ENCODE measurements at places on chromosomes 3 and 15.

DNA sequence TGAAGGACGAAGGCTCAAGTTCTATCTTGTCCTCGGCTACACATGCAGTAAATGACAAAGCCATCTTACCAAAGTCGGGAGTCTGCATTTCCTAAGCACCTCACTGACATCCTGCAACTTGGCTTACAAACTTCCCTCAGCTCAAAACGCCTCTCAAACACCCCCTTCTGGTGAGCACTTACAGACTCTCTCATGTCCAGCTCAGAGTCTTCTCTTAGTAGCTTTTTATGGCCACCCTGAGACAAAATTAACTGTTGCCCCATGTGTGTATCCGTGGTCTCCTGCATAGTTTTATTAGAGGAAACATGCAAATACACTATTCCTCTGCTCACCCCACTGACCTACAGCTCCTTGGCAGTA is 819.7 kb downstream of the FHIT start:
- no peak for DNase-seq

DNA sequence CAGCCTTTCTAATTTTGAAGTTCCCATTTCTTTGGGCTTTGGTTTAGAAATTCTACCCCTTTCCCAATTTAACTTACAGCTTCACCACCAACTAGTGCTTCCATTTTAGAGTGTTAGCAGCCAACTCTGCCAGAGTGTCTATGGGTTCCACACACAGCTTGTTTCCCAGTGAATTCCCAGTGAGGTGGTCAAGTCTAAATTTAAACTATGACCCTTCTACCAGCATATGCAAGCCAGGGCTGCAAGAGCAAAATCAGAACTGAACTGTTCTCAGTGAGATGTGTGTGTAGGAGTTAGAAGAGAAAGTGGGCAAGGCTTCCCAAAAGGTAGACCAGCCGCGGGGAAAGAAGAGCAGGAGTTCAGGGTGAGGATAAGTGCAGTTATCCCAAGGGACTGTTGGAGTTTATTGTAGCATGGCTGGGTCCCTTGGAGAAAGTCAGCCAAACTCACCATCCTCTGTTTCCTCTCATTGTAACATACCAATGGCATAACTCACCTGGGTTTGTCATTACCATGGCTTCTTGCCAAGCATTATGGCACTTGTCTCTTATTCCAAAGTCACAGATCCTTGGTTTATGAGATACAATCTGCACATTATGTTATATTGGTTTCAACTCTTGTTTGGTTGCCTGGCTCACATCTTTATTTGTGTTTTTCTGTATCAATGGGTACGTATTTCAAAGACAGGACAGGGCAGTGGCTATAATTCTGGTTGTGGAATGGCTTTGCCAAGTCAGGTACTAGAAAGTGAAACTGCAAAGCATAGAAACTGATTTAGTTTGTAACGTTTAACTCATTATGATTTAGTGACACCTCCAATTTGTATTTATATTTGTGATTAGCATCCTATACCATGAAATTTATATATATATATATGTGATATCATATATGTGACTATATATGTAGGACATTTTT is 130.2 kb upstream of the UMPS start:
- no peak for DNase-seq

- no peak for DNase-seq
Measured at GRCh38 chr15:96359616-96360521, 29.4 kb downstream of the NR2F2 start.

GRCh38 chr3:196354132-196354531 is 15.9 kb upstream of the TM4SF19 start:
- DNase-seq = no peak

DNA sequence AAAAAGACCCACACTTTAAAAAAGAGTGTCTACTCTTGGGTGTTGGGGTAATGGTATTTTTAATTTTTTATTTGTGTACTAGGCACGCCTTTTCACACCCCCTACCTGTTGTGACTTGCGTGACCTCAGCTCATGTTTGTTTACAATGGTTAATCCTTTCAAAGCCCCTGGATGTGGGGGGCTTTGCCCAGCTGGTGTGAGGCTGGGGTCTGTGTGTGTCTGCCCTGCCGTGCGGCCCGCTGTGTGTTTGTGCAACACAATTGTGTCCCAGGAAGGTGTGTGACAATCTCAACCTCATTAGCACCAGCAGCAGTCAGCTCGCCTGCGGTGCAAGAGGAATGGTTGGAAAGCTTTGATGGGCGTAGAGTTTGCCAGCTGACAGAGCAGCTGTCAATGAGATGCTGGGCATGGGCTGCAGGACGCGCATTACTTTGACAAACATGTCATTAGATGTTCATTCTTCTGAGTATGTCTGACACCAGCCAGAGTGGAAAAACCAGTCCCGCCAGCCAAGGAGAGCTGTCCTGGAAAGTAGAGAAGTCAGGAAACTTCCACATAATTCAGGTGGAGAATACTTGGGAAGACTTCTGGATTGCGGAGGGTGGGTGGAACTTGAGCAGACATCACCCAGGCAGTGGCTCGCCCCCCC is 9.6 kb downstream of the LRRK1 start:
- DNase-seq = no peak

- DNase-seq = no peak
Measured at GRCh38 chr3:127457546-127458145, 132.9 kb downstream of the TPRA1 start.

- DNase-seq = no peak
Measured at GRCh38 chr3:176789281-176789705, 408.0 kb downstream of the TBL1XR1 start.

- peak; percentile 51 for DNase-seq
Measured at GRCh38 chr15:92079047-92079446, 225.5 kb downstream of the SLCO3A1 start.

GRCh38 chr15:99895189-99895955 is 162.1 kb upstream of the LYSMD4 start:
- no peak for DNase-seq

GRCh38 chr15:66130496-66131034 is 123.0 kb downstream of the MEGF11 start:
- no peak for DNase-seq

GRCh38 chr3:190086191-190086590 is 34.5 kb downstream of the P3H2 start:
- DNase-seq = no peak

- no peak for DNase-seq
Measured at GRCh38 chr3:80733522-80734176, 965.9 kb upstream of the ROBO1 start.

- no peak for DNase-seq
Measured at GRCh38 chr3:136193278-136194054, 2.7 kb downstream of the MSL2 start.

DNA sequence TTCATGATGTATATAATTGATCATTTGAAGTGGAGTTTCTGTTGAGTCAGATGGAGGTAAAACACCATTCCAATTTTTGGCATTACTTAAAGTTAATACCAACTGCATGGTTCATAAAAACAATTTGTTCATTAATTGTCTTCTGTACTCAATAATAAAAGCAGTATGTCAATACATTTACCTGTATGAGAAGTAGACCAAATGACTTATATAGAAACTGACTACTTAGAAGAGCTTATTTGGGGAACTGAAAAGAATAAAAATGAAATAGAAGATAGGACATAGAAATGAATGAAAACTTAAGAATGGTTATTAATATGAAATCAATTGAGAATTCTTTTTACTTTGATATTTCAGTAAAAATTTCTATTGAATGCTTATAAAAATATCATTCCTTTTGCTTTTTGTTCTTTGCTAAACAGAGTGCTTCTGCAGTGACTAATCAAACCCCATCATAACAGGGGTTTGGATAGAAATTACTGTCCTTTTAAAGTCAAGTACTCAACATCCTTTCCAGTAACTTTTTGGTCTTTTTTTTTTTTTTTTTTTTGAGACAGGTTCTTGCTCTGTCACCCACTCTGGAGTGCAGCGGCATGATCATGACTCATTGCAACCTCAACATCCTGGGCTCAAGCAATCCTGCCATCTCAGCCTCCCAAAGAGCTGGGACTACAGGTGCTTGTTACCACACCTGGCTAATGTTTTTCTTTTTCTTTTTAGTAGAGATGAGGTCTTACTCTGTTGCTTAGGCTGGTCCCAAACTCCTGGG is 6.5 kb upstream of the CRYBG3 start:
- peak; percentile 63 for DNase-seq

DNA sequence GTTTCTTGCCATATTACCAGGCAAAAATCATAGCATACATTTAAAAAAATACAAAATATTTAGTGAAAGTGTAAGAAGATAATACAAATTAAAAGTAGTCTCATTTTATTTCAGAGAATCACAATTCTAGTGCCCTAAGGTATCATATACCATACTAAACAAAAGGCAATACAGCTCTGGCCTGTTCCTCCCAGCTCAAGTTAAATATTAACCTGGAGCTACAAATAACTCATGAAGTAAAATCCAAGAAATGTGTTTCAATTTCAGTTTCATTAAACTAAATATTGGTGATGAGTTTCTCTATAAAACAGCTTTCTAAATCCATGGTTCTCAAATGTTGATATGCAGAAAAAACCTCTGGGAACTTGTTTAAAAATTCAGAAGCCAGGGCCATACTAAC is 67.7 kb downstream of the INO80 start:
- no peak for DNase-seq

DNA sequence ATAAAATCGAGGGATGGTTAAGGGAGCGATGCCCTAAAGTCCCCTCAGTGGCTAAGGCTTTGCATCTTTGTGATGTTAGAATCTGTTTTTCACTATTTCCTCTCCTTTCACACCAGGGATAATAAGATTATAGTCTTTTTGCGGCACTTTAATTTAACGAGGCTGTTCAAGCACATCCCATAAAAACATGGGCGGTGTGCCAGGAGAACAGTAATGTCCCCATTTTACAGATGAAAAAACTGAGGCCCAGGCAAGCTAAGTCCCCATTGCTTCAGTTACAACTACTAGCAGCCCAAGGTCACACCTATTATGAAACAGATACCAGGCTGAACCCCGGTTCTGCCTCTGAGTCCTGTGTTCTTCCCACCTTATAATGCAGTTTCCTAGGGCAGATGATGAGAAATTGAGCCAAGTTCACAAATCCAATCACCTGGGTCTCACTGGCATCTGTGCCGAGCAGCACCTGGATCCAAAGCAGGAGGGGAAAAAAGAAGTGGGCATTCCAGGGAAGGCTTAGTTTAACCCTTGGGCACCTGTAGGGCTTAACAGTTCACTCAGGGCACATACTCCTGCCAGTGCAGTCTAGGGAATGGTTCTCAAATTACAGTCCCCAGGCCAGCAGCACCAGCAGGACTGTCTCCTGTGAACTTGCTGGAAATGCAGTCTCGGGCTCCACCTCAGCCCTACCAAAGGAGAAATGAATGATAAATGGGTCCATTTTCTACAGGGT is 169.3 kb downstream of the RAB11A start:
- DNase-seq = no peak

DNA sequence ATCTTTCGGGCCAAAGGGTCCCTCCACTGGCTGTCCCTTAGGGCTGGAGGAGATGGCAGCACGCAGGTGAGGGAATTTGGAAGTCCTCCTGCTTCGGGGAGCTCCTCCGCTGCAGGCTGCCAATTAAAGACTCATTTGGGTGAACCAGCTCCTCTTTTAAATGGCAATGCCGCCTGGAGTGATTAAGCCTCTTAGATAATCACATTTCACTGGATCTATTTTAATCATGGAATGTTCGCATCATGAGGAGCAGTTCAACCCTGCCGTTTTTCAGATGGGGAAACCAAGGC is 117.9 kb downstream of the LIPC start:
- DNase-seq = no peak

DNA sequence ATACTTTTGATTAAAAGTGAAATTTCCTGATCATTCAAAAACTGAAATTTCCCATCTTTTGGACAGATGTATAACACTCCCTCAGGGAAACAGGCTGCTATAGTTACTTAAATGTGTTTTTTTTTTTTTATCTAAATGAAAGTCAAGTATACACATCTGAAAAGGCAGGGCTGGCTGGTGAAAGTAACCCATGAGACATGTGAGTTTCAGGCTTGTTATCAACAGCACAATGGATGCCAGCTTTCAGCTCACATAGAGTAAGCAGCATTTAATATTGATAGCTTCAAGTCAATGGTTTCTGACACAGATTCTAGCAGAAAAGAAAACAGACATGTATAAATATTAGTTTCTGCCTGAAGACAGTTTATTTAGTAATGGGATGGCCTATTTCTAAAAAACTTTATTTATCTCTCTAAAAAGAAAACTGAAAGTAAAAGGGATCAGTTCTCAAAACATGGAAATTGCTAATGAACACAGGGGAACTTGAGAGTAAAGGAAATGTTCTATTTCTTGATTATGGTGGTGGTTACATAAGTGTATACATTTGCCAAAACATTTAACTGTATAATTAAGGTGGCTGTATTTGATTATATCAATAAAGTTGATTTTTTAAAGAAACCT is 89.7 kb upstream of the CMC1 start:
- no peak for DNase-seq

DNA sequence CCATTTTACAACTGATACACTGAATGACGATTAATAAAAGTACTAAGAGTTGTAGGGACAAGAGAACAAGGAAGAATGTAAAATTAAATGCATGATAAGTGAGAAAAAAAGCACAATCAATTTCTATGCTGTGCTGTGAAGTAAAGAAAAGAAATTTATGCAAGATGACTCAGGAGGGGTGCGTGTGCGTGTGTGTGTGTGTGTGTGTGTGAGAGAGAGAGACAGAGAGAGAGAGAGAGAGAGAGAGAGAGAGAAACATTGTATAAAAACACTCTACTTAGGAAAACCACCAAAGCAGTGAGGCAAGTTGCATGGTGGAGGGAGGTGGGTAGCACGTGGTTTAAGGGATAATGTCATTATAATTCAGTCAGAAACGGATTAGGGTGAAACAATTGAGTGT is 580.8 kb upstream of the ALCAM start:
- DNase-seq = no peak

- DNase-seq = no peak
Measured at GRCh38 chr15:86735247-86736040, 655.8 kb downstream of the AGBL1 start.

DNA sequence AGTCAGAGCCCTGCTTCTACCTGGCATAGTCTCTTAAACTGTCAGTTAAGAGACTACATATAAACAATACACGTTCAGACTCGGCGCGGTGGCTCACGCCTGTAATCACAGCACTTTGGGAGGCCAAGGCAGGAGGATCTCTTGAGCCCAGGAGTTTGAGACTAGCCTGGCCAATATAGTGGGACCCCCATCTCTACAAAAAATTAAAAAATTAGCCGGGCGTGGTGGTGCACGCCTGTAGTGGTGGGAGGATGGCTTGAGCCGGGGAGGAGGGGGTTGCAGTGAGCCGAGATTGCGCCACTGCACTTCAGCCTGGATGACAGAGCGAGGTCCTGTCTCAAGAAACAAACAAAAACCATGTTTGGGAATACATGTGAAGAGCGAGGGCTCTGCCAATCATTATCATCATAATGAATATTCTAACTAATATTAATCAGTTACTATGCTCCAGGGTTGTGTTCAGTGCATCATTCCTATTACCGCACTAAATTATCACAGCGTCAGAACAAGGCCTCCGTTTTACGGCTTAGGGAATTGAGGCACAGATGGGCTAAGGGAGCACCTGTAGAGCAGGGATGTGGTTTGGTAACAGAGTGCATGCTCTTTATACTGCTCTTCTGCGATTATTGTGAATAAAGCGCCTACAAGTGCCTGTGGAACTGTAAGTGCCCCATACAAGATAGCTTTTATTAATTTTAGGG is 844 bp upstream of the UQCC5 start:
- no peak for DNase-seq

All from activated T-cell treated with anti-CD3 and anti-CD28 coated beads, Interleukin-2, amount 50 U/mL, for 48 hours (primary cell).